Neural cell (in vitro differentiated cells): ENCODE measurements at places on chromosomes 12 and 14. TPM values are rescaled to one million over a fixed set of nuclear protein-coding genes. Genes with fewer than 3 reads are reported as not detected.

MORN3 gene
- 1.1 and 3.4 TPM in 2 replicates for polyA plus RNA-seq

GRIP1 gene
- 41.1 and 54.9 TPM in 2 replicates for polyA plus RNA-seq

LMO3 gene
- 38.8 and 42.8 TPM in 2 replicates for polyA plus RNA-seq

RD3L gene
- polyA plus RNA-seq, result 0.28 and 0.69 TPM in 2 replicates

CCDC197 gene
- not detected in 2 replicates for polyA plus RNA-seq

ZCRB1 gene
- polyA plus RNA-seq, result 65.3 and 83.9 TPM in 2 replicates

ACOT6 gene
- polyA plus RNA-seq, result not detected in 2 replicates

C14orf132 gene
- 50.1 and 62.0 TPM in 2 replicates for polyA plus RNA-seq

LHX5 gene
- 2.0 and 3.8 TPM in 2 replicates for polyA plus RNA-seq

NFATC4 gene
- polyA plus RNA-seq, result 0.22 and 0.48 TPM in 2 replicates

LYSET gene
- polyA plus RNA-seq, result 24.0 and 27.7 TPM in 2 replicates

CMKLR1 gene
- 0.06 TPM in 1 of 2 replicates, not detected in the other for polyA plus RNA-seq

TUNAR gene
- polyA plus RNA-seq, result 33.2 and 37.7 TPM in 2 replicates

NTS gene
- polyA plus RNA-seq, result 48.3 and 60.1 TPM in 2 replicates

LGR5 gene
- polyA plus RNA-seq, result 0.16 TPM in 1 of 2 replicates, not detected in the other

TPPP2 gene
- not detected in 2 replicates for polyA plus RNA-seq

ARHGDIB gene
- 4.2 and 7.7 TPM in 2 replicates for polyA plus RNA-seq

TEX52 gene
- polyA plus RNA-seq, result not detected in 2 replicates

TMEM179 gene
- 20.3 and 27.5 TPM in 2 replicates for polyA plus RNA-seq

CACNA2D4 gene
- not detected in 2 replicates for polyA plus RNA-seq

CCT2 gene
- 414 and 458 TPM in 2 replicates for polyA plus RNA-seq

KCNK13 gene
- polyA plus RNA-seq, result 0.11 TPM in 1 of 2 replicates, not detected in the other

GUCY2C gene
- polyA plus RNA-seq, result 0.06 TPM in 1 of 2 replicates, not detected in the other

RNFT2 gene
- polyA plus RNA-seq, result 18.5 and 20.6 TPM in 2 replicates

OVCH1 gene
- polyA plus RNA-seq, result 0.72 and 0.83 TPM in 2 replicates

LRRC10 gene
- polyA plus RNA-seq, result not detected in 2 replicates

C12orf50 gene
- polyA plus RNA-seq, result 0.30 and 0.68 TPM in 2 replicates

TMED8 gene
- 15.6 and 16.5 TPM in 2 replicates for polyA plus RNA-seq

CLEC9A gene
- polyA plus RNA-seq, result not detected in 2 replicates

NYNRIN gene
- 5.7 and 9.1 TPM in 2 replicates for polyA plus RNA-seq

KRT3 gene
- polyA plus RNA-seq, result not detected in 2 replicates

TSPAN19 gene
- polyA plus RNA-seq, result 3.5 and 4.8 TPM in 2 replicates

KLRC4 gene
- 6.5 and 8.2 TPM in 2 replicates for polyA plus RNA-seq

KRT75 gene
- not detected in 2 replicates for polyA plus RNA-seq

CNPY2 gene
- polyA plus RNA-seq, result 169 and 175 TPM in 2 replicates

CLEC4D gene
- not detected in 2 replicates for polyA plus RNA-seq

PRKD1 gene
- 9.6 and 11.1 TPM in 2 replicates for polyA plus RNA-seq

DCD gene
- polyA plus RNA-seq, result not detected in 2 replicates

PTCSC3 gene
- polyA plus RNA-seq, result not detected in 2 replicates

CLSTN3 gene
- polyA plus RNA-seq, result 55.6 and 61.0 TPM in 2 replicates

LIN7A gene
- polyA plus RNA-seq, result 31.5 and 36.4 TPM in 2 replicates

LTBR gene
- not detected in 2 replicates for polyA plus RNA-seq

AICDA gene
- polyA plus RNA-seq, result not detected in 2 replicates

OR6C2 gene
- polyA plus RNA-seq, result not detected in 2 replicates

TGM1 gene
- 3.6 and 7.5 TPM in 2 replicates for polyA plus RNA-seq

MYO1H gene
- polyA plus RNA-seq, result 9.2 and 10.6 TPM in 2 replicates

COL2A1 gene
- 1.2 and 1.3 TPM in 2 replicates for polyA plus RNA-seq

ANKS1B gene
- polyA plus RNA-seq, result 65.6 and 67.3 TPM in 2 replicates

SLC15A4 gene
- 34.7 and 52.2 TPM in 2 replicates for polyA plus RNA-seq

ADAMTS20 gene
- 0.14 and 0.72 TPM in 2 replicates for polyA plus RNA-seq

DHRS4L2 gene
- polyA plus RNA-seq, result 1.9 and 3.0 TPM in 2 replicates
